ENCODE measurements at places on chromosomes 6 and 20. TPM values are rescaled to one million over a fixed set of nuclear protein-coding genes. Genes with fewer than 3 reads are reported as not detected.
A peak's percentile ranks its signal among the peaks of the same experiment; 100 is the strongest.

Gene ADGRF5
- 23.6 TPM for total RNA-seq

Gene OVOL2
- not detected for total RNA-seq

Gene CTAGE9
- not detected for total RNA-seq

DNA sequence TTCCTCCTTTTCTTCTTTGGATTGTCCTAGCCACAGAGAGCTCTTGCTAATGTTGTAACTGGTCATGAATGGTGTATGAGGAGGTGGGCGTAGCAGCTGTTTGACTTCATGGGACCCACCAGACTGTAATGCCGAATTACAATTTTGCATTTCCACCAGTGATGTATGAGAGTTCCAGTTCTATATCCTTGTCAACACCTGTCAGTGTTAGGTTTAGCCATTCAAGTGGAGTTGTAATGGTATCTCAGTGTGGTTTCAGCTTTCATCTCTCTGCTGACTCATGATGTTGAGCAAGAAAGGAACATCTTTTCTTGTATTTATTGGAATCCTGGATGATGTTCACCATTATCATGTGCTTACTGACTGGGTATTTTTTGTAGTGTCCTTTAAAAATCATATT lies 5.1 kb downstream of the IGF2R start:
- peak overlapping the region; percentile 97 for H3K27ac ChIP-seq
- no peaks in the 10 kb centered on the region for H3K36me3 ChIP-seq
- DNase-seq: no peak
- peak overlapping the region; percentile 12 for H3K4me3 ChIP-seq
- H3K27me3 ChIP-seq: no peaks in the 10 kb centered on the region

- H3K4me3 ChIP-seq: no peak overlapping the region
- H3K27me3 ChIP-seq: no peaks in the 10 kb centered on the region
- H3K36me3 ChIP-seq: no peaks in the 10 kb centered on the region
- H3K27ac ChIP-seq: no peak overlapping the region
Measured at GRCh38 chr6:75993236-75994162, 79.0 kb downstream of the IMPG1 start.

Gene MRS2
- total RNA-seq: 31.0 TPM

DNA sequence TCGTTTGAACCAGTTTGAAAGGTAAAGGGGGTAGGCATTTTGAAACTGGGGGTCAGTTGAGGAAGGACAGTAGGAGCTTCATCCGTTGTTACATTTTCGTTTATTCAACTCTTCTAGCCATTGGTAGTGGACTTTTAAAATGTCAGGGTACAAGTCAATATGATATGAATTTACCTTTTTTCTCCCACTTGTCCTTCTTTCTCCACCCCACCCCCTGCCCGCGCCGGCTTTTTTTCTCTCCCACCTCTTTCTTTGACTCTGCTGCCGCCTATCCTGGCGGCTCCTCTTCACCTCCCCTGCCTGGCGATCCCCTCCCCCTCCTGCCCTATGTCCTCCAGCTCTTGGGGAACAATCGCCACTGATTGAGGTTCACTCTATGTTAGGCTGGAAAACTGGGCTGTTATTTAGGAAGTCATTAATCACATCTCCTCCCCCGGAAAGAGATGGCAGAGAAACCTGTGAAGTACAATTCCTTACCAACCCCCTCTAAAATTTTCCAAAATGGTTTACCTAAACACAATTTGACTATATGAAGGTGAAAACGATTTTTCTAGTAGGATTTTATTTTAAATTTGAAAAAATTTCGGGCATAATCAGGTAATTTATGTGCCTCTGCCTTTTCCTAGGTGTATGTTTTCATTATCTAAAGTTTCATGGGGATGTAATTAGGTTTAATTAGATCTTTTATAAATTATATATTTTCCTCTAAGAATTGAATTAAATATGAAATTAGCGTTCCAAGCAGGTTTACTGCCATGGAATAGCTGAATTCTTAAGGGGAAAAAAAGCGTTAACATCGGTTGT lies 778 bp upstream of the LIN28B start:
- H3K4me3 ChIP-seq: no peak overlapping the region
- H3K36me3 ChIP-seq: no peaks in the 10 kb centered on the region
- H3K27me3 ChIP-seq: peaks cover 87% of the 10 kb centered on the region
- no peak for DNase-seq

Gene GLP1R
- total RNA-seq: not detected

DNA sequence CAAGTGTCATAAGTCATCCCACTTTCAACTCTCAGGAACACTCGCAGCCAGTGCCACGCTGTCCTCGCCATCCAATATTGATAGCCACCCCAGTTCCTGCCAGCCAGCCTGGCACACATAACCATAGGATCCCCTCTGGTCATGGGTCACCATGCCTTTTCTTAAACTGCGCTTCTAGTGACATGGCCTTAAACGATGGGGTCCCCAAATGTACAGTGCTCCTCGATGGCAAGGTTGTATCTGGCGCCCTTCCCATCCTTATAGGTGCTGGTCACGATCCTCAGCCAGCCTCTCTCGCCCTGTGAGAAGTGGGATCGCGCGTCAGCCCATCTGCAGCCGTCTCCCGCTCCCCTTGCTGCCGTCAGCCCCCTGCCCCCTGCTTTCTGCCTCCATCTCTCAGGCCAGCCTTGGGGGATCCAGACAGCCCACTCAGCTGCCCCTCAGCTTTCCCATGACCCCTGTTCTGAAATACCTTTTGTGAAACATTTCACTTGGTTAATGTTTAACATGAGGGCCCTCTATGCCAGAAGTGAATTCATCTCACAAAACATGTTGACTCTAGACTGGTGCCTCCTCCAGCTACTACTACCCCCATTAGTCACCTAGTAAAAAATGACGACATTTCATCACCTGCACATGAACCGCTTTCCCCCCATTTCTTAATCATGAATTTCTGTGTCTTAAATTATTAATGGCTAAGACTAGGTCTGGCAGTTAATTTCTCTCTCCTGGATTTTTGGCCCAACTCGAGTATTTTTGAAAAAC lies 11.4 kb downstream of the CTSZ start:
- peaks cover 7% of the 10 kb centered on the region for H3K36me3 ChIP-seq
- peak; percentile 28 for DNase-seq
- no peak overlapping the region for H3K4me3 ChIP-seq
- peaks cover 8% of the 10 kb centered on the region for H3K4me1 ChIP-seq

Gene PRKN
- 11.3 TPM for total RNA-seq

DNA sequence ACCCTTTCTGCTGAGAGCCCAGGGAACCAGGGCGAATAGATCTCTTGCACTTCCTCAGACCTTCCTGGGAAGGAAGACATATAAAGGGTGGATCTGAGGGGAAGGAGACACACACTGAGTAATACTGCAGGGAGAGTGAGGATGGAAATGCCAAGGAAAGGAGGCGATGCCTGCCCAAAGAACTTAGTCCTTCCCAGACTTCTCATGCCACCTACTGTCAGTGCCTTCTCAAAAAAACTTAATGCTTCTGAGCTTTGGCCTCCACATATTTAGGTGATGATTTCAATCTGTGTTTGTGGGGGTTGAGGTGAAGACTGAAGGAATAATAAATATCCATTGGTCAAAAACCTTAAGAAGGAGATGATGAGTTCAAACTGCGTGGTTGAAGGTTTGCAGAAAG lies 9.7 kb downstream of the BTN3A1 start:
- DNase-seq: no peak
- H3K27ac ChIP-seq: no peak overlapping the region
- no peak overlapping the region for H3K4me3 ChIP-seq
- H3K36me3 ChIP-seq: no peaks in the 10 kb centered on the region

GRCh38 chr20:38104285-38104684 lies 60.8 kb downstream of the TGM2 start:
- H3K4me1 ChIP-seq: peaks cover 15% of the 10 kb centered on the region
- no peaks in the 10 kb centered on the region for H3K36me3 ChIP-seq

- no peaks in the 10 kb centered on the region for H3K27me3 ChIP-seq
- no peak overlapping the region for H3K4me3 ChIP-seq
- no peak for DNase-seq
- no peaks in the 10 kb centered on the region for H3K4me1 ChIP-seq
Measured at GRCh38 chr6:92648364-92649086, 770.8 kb downstream of the EPHA7 start.

DNA sequence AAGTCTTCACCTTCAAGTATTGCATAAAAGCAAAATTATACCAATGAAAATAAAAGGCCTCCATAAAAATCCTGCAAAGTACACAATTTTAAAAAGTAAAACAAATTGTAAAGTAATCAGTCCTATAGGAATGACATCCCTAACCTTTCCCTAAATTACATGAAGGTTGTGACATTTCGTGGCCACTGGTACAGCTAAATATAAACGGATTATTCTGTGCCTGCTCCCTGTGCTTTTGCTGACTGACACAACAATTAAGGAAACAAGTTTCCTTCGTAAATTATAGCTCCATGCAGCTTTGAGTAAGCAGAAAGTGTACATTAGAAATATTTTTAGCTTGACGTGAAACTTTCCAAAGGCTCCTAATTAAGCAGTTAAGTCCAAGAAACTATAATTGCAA lies 222.8 kb downstream of the KCNQ5 start:
- H3K36me3 ChIP-seq: no peaks in the 10 kb centered on the region
- peaks cover 19% of the 10 kb centered on the region for H3K4me1 ChIP-seq
- no peak overlapping the region for H3K4me3 ChIP-seq
- no peaks in the 10 kb centered on the region for H3K27me3 ChIP-seq

Gene SAPCD1
- total RNA-seq: not detected

DNA sequence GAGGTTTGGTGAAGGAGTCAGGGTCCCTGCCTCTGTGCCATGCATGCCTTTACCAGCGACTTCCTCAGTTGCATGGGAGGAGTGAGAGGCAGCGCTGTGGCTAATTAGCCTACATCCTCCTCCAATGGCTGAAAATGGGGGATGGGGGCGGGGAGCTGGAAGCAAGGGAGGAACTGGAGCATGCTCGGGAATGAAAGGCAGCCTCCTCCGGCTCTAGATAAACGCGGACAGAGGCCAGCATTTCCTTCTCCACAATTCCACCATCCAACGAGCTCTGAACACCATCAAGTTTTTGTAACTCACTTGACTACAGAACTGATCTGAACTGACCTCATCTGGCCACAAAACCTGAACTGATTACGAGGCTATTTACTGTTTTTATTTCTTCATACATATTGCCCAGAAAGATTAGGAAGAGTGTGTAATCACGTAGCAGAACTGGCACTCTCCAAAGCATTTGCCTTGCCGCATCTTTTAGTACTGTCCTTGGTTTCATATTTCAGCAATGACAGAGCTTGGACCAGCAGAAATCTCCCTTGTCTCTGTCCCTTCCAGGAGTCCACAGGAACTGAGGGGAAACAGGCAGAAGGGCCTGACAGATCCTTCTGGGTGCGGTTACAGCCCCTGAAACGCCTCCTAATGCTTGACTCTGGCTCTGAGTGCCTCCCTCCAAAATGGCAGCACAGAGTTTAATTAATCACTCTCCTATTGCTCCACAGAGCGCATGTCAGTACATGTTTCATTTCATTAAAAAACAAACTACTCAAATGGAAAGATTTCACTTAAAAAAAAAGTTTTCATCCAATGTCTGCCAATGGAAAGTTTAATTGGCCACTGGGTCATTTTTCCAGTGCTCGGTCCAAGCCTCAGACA lies 58.2 kb upstream of the TRAF3IP2 start:
- peak overlapping the region; percentile 86 for H3K27ac ChIP-seq
- no peaks in the 10 kb centered on the region for H3K36me3 ChIP-seq
- peak overlapping the region; percentile 55 for H3K4me3 ChIP-seq
- H3K27me3 ChIP-seq: no peaks in the 10 kb centered on the region
- peak; percentile 78 for DNase-seq

- H3K27me3 ChIP-seq: no peaks in the 10 kb centered on the region
- no peak overlapping the region for H3K4me3 ChIP-seq
- no peak for DNase-seq
Measured at GRCh38 chr6:151962246-151962846, 154.9 kb downstream of the ESR1 start.

DNA sequence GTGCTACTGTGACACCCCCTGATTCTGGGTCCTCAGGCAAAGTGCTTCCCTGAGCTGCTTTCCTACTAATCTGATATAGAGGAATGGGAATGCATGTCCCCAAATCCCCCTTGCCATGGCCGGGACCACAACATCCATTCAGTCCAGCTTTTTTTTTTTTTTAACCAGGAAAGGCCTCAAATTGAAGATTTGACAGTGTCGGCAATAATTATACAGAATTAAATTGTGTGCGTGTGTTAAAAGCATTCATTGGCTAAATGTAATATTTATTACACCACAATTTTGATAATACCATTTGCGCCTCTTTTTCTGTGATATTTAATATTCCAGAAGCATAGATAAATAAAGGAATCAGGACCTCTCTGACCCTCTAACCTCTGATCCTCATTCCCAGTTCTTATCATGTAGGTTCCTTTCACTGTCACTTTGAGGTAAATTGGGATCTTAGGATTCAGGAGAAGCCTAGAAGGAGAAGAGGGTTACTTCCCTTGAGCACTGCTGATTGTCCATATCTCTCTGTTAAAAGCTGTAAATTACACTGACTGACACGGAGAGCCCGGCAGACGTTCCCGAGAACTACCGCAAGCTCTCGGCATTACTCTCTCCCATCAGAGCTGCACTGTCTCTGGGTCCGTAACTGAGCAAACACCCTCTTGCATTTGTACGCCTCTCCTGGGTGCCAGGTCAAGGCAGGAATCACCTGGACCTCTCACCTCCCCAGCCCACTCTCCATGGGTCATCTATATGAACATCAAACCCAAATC lies 29.4 kb upstream of the MAFB start:
- H3K27me3 ChIP-seq: no peaks in the 10 kb centered on the region
- no peak overlapping the region for H3K27ac ChIP-seq
- H3K4me3 ChIP-seq: no peak overlapping the region
- no peak for DNase-seq

DNA sequence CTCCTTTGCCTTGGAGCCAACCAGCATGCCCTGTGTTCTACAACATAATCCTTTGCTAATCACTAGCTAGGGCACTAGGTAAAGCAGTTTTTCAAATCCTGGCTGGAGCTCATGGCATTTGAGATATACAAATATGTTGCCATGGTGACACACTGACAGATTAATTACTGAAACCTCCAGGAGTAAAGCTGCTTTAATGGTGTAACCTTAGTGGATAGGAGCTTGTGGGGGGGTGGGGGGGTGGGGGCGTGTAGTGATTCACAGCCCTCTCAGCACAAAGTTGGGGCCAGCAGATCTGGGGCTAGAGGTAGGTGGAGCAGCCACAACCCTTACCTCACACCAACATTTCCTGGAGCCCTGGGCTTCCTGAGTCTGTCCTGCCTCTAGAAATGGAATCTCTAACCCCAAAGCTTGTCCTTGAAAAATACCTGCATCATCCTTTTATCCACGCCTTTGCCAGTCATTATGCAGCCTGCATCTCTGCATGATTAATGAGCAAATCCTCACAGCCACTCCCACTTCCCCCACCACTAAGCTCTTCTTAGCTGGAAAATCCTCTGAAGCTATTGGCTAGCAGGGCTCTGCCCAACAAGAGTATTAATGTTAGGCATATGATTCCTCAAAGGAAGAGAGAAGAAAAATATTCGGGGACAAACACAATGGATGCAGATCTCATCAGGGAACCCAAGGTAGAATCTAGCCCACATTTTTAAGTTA lies 84.5 kb upstream of the PRND start:
- H3K4me3 ChIP-seq: no peak overlapping the region
- no peak for DNase-seq
- H3K36me3 ChIP-seq: no peaks in the 10 kb centered on the region
- H3K27me3 ChIP-seq: no peaks in the 10 kb centered on the region
- H3K4me1 ChIP-seq: no peaks in the 10 kb centered on the region
- H3K27ac ChIP-seq: no peak overlapping the region

- peak overlapping the region; percentile 94 for H3K27ac ChIP-seq
- peaks cover 17% of the 10 kb centered on the region for H3K36me3 ChIP-seq
- H3K4me1 ChIP-seq: peaks cover 41% of the 10 kb centered on the region
- no peaks in the 10 kb centered on the region for H3K27me3 ChIP-seq
Measured at GRCh38 chr20:44884907-44885391, 556 bp upstream of the YWHAB start.

GRCh38 chr20:45101333-45101850 lies 465 bp upstream of the KCNS1 start:
- peaks cover 26% of the 10 kb centered on the region for H3K27me3 ChIP-seq
- H3K4me3 ChIP-seq: no peak overlapping the region
- DNase-seq: no peak
